T-helper 22 cell (primary cell): ENCODE measurements at places on chromosomes 3 and 15.

GRCh38 chr15:43998607-43999006, 171.8 kb downstream of the WDR76 start:
- no peak for DNase-seq

GRCh38 chr3:195236076-195236798, 34.7 kb downstream of the XXYLT1 start:
- DNase-seq: no peak

DNA sequence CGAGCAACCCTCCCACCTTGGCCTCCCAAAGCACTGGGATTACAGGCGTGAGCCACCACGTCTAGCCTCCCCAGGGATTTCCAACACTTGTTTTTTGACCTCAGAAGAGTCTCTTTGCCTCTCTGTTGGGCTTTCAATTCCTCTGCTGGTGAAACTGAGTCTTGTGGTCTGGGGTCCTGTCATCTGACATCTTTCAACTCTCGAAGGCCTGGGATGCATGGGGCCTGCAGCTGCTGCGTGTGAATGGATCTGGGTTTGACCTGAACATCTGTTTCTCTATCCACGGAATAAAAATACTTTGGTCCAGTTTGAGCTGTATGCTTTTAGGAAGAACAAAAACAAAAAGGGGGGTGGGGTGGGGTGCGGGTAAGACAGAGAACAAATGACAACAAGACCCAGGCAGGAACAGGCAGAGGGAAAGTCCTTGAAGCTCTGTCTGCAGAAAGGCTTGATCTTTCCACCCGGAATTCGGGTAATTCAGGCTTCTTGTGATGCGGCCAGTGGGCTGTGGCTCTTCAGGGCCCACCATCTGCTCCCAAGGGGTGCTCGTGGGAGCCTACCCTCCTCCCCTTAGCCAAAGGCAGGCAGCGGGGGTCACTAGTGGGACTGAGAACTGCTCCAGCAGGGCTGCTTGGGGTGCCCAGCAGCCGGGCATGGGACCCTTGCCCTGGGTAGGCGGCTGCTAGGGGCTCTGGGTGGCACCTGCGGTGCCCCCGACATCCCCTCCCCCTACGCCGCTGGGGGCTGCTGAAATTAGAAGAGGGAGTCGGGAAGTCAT, 71.5 kb downstream of the SLC12A8 start:
- DNase-seq: no peak

DNA sequence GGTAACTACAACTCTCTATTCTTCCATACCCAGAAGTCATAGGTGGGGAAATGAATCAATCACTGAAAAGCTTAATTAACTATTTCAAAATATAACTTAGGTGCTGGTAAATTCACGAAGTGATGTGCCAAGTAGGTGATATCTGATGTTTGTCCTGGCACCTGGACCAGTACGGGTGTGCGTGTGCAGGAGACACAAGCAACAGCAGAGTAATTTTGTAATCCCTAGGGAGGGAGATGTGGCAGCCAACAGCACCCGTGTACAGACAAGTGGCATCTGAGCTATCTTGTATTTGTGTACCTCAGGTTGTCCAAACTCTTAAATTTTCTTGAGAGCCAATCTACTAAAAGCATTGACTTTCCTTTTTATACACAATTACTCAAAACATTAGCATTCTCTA, 22.8 kb downstream of the USF3 start:
- no peak for DNase-seq

- no peak for DNase-seq
Observed at GRCh38 chr15:38612159-38612863, 47.7 kb upstream of the RASGRP1 start.

DNA sequence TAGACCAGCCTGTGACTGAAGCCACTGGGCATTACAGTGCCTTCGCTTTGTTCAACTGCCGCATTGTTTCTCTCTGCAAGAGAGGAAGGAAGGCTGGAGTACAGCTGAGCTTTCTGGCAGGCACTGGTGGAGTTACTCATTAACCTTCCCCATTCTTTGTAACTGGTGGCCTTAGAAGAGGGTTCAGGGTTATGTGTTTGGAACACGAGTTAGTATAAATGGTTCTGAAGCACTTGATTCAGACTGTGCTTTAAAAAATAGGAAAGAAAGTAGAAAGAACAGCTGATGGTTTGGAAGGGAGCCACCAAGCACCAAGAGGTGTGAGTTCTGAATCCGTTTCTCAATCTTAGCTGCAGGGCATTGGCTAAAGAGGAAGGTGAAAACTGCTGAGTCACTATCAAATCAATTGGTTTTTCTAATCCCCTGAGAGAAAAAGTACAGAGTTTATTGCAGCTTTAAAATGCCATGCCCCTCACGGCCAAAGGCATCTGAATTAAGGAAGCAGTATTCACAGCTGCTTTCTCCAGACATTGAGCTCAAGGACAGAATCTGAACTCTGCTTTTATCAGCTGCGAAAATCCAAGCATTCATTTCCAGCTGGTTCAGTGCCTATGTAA, 3.6 kb downstream of the HGD start:
- no peak for DNase-seq

DNA sequence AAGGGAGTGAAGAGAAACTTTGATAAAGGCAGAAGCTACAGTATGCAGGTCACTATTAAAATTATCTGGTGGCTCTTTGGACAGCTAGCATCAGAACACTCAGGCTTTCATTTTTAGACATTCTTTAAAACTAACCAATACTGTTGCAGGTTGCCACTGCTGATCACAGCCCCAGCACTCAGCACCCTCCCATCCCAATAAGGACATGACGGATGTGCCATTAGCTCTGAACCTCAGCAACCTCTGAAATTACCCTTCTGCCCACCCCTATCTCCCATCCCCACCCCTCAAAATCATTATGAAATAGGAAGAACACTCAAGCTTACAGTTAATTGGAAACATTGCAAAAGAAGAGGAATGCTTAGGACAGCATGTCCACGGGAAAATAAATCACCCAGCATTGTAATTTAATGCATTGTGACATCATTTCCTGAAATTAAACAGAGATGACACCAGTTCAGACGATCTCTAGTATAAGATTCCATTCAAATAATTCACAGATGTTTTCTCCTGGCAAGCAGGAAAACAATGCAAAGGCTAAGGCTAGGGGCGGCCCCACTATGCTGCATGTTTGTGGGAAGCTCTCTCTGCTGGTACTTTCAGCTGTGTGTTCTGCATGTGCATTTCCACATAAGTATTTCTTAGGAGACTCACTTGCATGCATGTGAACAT, 71.6 kb downstream of the MEIS2 start:
- no peak for DNase-seq

GRCh38 chr3:45960289-45960688, 17.0 kb downstream of the CXCR6 start:
- no peak for DNase-seq

- no peak for DNase-seq
Observed at GRCh38 chr15:52171386-52171785, 19.8 kb downstream of the GNB5 start.

GRCh38 chr3:122938783-122939425, 88.7 kb downstream of the SEMA5B start:
- no peak for DNase-seq

DNA sequence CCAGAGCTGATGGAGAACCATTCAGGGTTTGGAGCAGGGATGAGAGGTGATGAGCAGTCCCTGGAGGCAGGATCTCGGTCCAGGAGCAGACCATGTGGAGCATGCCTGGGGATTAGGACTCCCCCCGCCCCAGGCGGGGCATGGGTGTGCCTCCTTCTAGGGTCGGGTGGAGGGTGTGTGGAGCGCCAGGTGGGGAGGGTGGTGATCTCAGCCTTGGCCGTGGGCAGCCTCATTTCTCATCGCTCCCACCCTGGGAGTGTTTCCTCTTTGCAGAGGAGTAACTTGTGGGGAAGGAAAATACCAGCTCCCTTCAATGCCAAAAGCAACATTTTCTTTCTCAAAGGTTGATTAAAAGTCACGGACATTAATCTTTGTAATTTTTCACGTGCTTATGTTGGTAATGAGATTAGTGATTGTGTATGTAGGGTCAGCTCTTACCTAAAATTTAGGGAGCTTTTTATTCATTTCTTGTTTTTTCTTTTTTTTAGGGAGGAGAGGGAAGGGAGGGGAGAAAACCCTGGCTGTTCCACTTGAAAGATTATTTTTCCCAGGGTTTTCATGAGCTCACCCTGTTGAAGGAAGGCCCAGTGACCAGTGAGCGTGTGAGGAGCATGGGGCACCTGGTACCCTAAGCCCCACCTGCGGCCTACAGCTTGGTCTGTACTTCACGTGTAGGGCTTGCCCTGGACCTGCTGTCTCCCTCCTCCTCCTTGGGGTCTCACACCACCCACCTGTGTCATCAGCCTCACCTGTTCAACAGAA, 11.0 kb downstream of the FBLN2 start:
- no peak for DNase-seq

DNA sequence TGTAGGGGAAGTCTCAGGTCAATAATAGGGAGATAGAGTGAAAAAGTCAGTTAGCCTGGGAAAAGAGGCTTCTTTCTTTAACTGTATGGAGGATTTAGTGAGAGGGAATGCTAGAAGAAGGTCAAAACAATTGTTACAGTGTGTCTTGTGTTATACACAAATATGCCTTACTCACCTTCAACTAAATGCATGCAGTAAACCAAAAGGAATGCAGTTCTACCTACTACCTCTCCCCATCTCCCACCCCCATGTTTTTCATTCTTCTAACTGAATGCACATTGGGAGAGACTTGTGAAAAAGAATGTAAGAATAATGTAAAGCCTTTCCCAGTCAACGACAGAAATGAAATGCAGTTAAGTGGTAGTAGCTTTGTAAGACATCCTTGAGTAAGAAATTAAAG, 33.8 kb downstream of the CCDC66 start:
- DNase-seq: no peak

GRCh38 chr3:9340472-9340902, 22.4 kb upstream of the THUMPD3 start:
- DNase-seq: no peak

DNA sequence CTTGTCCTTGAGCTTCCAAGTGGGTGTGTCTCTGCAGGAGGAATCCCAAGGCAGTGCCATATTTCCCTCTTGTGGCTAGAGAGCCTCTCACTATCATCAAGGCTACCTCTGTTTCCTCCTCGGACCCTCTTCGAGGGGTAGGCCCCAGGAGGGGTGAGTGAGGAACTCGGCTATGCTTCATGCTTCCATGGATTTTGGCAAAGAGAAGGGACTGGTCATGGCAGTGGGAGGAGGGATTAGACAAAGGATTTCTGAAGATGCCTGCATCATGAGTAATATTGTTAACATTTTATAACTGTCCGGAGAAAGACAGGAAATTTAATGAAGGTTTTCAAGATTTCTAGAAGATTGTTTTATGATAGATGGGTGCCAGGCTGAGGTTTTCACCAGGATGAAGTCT, 241.5 kb downstream of the CLSTN2 start:
- DNase-seq: no peak

DNA sequence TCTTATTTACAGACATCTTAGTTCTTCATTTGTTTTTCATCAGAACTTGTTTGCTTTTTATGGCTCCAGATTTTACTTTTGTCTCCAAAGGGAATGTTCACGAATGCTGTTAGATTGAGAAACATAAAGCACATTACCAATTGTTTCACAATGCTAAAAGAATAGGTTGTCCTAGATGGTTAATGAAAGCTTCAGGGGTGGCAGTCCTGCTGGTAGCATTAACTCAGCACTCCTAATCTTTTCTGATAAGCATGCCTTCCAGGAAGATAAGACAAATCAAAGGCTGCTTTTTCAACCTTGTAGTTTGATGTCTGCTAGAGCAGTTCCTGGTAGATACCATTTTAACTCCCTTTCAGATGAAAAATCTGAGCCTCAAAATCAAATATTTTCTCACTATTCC, 619.4 kb downstream of the PYDC2 start:
- no peak for DNase-seq

DNA sequence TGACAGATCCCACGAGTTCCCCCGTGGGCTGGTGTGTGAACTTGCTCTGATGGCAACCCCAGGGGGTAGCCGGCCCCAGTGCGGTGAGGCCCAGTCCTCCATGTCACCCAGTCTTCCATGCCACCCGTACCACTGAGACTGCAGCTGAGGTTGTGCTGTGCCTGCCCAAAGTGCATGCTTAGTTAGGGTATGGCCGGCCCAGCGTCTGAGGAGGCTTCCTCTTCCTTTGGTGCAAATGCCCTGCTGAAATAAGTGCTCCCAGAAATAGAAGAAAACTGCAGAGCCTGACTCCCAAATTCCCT, 31.5 kb downstream of the MGLL start:
- no peak for DNase-seq

GRCh38 chr15:62625429-62626033, 417.0 kb upstream of the TPM1 start:
- DNase-seq: no peak

GRCh38 chr3:71489315-71489761, 94.2 kb downstream of the FOXP1 start:
- DNase-seq: no peak

- DNase-seq: no peak
Observed at GRCh38 chr15:60237446-60237845, 160.3 kb downstream of the ANXA2 start.

GRCh38 chr15:93089727-93090305, 805 bp upstream of the RGMA start:
- DNase-seq: no peak

GRCh38 chr3:127490271-127491023, 100.1 kb downstream of the TPRA1 start:
- DNase-seq: no peak

DNA sequence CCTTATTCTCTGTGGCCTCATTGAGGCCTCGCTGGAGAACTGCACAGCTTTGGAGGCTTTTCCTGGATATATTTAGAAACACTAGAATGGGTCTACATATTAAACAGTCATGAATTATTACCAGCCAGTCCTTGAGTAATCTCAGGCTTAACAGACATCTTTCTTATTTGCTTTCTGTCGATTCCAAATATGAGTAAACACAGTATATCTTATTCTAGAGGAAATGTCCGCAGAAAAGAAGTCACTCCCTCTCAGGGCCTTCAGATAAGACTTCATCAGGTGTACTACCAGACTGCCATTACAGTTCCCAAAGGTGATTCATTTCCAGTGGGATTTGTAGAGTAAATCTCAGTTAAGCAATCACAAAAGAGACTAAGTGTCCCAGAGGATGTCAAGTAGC, 310.7 kb downstream of the RBMS3 start:
- no peak for DNase-seq

GRCh38 chr3:162538491-162538890, 1041.9 kb downstream of the OTOL1 start:
- DNase-seq: no peak

DNA sequence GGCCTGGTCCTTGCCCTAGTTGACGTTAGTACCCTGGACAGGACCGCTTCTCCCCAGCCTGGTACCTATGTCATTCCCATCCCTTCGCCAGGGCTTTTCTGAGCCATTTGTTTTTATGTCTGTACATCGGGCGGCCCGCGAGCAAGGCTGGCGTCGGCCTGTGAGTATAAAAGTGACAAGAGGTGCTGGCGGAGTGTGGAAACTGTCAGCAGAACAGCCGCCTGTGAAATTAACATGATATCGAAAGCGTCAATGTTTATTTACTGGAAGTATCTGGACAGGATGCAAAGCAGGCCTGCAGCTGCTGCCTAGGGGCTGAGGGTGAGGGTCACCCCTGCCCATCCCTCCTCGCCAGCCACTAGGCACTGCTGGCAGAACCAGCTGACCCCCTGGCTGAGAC, 33.4 kb downstream of the LINGO1 start:
- DNase-seq: no peak
